Endodermal cell (in vitro differentiated cells): ENCODE measurements at places on chromosomes 7 and 10. TPM values are rescaled to one million over a fixed set of nuclear protein-coding genes. Genes with fewer than 3 reads are reported as not detected.

- DNase-seq, result no peak
Observed at GRCh38 chr7:17239046-17239445, 59.4 kb upstream of the AHR start.

The ASZ1 gene
- total RNA-seq, result not detected in 2 replicates

DNA sequence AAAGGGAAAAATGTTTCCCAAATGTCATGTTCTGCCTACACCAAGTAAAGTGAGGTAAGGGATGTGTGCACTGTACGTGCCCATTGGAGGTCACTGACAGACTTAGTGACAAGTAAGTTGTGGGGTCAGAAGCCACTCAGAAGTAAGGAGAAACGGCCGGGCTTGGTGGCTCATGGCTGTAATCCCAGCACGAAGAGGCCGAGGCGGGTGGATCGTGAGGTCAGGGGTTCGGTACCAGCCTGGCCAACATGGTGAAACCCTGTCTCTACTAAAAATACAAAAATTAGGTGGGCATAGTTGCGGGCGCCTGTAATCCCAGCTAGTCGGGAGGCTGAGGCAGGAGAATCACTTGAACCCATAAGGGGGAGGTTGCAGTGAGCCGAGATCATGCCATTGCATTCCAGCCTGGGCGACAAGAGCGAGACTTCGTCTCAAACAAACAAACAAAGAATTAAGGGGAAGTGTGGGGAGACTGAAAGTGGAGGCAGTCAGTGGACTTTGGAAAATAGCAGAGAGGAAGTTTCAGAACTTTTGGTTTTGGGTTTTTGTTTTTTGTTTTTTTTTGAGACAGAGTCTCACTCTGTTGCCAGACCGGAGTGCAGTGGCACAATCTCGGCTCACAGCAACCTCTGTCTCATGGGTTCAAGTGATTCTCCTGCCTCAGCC, 114.8 kb downstream of the WDFY4 start:
- DNase-seq, result no peak

The TPK1 gene
- 8.5 and 9.7 TPM in 2 replicates for total RNA-seq

The ACTR3C gene
- total RNA-seq, result 0.36 and 0.92 TPM in 2 replicates

The PSMG3 gene
- total RNA-seq, result 15.6 to 30.1 TPM (median 28.3 TPM) in 3 replicates

DNA sequence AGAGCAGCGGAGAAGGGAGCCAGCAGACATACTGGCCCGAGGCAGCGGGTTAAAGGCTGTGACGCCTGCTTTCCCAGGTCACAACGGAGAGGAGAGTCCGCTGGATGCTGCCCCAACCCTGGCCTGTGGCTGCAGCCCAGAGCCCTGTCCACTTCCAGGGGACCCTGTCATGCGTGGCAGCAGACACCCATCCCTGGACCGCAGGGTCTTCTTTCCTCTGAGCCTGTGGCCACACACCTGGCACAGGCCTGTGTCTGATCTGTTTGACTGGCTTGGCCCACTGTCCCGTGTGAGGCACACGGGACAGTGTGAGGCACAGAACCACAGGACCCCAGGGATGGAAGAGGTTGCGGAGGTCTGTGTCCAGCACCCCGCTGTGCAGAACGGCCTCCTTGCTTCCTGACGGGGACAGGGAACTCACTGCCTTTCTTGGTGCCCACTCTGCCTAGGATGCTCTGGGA, 42.4 kb downstream of the INSIG1 start:
- DNase-seq, result peak; percentile 38

The HOGA1 gene
- 0.21 to 1.7 TPM (median 0.38 TPM) in 3 replicates for total RNA-seq

- DNase-seq, result no peak
Observed at GRCh38 chr10:16934461-16934860, 117.2 kb upstream of the RSU1 start.
